Cardiac fibroblast (primary cell): ENCODE measurements at places on chromosomes 7 and 10.
A peak's percentile ranks its signal among the peaks of the same experiment; 100 is the strongest.

GRCh38 chr7:54812756-54813322 lies 53.8 kb upstream of the SEC61G start:
- DNase-seq: no peak

- DNase-seq: no peak
These were observed 20.7 kb downstream of the ABI1 start for GRCh38 chr10:26839966-26840627.

DNA sequence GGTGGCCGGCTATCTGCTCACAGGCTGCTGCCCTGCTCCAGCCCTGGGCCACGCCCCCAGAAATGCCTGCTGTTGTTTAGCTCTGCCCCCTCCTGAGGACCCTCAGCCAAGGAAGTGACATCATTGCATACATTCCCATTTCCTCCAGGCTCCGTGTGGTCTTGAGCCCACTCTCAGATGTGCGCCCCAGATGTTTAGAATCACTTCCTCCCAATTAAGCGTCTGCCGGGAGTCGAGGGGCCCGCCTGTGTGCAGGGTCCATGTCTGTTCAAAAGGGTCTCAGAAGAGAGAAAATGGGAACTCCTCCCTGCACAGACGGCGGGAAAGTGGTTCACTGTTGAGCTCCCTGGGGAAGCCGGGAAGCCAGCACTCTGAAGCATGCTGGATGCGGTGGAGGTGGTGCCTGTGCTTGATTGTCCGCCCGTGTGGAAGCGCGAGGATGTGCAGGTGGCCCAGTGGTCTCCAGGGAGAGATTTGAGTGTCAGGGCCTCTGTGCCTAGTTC lies 116.9 kb upstream of the PPIF start:
- DNase-seq: no peak

DNA sequence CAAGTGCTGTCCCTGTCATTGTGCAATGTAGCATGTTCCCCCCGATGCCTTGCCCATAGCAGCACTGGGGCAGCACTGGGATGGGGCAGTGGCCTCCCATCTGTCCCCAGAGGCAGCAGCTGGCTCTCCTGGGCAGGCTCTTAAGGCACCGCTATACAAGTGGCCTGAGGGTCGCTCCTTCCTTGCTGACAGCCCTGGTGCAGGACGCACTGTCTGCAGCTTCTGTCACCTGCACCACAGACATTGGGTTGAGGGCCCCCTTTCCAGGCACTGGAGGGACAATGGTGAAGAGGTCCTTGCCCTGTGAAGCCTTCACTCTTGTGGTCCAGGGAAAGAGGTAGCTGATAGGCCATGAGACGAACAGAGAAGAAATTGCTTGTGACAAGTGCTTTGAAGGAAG lies 10.6 kb downstream of the CPSF4 start:
- no peak for DNase-seq

DNA sequence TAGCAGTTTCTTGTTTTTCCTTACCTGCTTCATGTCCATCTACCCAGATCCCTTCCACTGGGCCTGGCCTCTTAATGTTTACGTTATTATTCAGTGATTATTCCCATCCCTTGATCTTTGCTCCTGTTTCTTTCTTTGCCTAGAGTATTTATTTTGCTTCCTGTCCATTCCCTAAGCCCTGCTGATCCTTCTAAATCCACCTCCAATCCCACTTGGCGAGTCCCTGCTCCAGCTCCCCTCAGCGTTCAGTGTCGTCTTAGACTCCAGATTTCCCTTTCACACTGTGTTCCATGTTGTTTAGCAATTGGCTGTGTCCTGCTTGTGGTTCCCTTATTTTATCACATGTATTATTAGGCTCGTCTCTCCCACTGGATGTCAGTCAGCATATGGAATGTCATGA lies 7.3 kb downstream of the PPP2R2D start:
- no peak for DNase-seq

GRCh38 chr10:20006169-20006870 lies 190.1 kb downstream of the PLXDC2 start:
- peak; percentile 45 for DNase-seq

DNA sequence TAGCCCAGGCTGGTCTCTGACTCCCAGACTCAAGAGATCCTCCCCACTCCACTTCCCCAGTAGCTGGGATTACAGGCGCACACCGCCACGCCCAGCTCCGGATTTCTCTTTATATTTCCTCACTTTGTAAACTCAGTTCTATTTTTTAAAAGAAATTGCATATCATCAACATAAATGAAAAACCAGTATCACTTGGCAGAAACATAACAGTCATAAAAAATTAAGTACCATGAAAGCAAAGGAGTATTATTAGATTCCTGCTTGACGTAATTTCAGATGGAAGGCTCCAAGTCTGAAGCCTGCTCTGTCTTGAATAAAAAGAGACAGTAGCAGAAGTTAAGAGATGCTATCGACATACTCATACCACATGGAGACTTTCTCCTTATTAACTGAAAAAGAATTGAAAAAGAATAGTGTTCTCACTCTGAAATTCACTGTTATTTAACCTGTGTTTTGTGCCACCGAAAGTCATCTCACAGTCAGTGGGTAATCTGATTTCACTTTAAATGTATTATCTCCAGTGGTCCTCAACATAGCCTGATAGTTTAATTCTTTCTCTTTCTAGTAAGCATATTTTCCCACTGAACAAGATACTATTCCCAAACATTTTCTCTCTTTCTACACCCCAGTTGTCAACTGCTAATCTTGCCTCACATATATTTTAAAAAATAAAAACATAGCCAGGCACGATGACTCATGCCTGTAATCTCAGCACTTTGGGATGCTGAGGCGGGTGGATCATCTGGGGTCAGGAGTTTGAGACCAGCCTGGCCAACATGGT lies 40.3 kb upstream of the ADRB1 start:
- no peak for DNase-seq

DNA sequence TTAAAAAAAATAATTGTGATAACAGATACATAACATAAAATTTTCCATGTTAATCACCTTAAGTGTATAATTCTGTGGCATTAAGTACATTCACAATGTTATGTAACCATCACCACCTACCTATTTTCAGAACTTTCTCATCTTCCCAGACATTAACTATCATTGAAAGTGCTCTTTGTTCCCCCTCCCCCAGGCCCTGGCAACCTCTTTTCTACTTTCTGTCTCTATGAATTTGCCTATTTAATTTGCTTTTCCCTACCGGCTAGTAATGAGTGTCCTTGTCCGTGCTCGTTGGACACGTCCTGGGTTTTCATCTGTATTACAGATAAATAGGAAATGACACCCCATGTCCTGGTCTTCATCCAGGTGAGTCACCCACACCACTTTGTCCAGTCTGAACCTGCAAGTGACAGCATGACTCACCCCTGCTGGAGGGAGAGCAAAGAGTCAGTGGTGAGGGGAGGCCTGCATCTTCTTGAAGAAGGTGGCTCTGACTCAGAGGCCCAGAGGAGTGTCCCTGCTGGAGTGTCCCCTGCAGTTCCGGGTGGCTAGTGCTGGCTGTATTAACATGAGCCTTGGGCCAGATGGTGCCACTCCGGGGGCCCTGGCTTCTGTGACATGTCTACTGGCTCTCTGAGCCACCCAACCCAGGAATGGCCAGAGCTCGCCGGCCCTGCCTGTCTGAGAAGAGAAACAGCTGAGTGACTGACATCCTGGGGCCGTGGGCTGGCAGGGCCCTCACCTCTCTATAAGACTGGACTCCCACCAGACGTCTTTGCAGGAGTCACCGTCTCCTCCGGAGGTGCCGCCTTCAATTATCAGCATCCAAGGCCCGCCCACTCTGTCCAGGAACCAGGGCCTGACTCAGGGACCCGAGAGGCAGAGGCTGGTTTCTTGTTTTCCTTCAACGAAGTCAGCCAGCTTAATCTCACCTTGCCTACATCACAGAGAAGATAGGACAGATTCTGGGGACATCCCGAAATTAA lies 503.2 kb upstream of the MKI67 start:
- peak; percentile 20 for DNase-seq

GRCh38 chr7:132996581-132997242 lies 85.2 kb downstream of the CHCHD3 start:
- DNase-seq: no peak

- no peak for DNase-seq
These were observed 85.5 kb downstream of the ADCY1 start for GRCh38 chr7:45659496-45660139.

DNA sequence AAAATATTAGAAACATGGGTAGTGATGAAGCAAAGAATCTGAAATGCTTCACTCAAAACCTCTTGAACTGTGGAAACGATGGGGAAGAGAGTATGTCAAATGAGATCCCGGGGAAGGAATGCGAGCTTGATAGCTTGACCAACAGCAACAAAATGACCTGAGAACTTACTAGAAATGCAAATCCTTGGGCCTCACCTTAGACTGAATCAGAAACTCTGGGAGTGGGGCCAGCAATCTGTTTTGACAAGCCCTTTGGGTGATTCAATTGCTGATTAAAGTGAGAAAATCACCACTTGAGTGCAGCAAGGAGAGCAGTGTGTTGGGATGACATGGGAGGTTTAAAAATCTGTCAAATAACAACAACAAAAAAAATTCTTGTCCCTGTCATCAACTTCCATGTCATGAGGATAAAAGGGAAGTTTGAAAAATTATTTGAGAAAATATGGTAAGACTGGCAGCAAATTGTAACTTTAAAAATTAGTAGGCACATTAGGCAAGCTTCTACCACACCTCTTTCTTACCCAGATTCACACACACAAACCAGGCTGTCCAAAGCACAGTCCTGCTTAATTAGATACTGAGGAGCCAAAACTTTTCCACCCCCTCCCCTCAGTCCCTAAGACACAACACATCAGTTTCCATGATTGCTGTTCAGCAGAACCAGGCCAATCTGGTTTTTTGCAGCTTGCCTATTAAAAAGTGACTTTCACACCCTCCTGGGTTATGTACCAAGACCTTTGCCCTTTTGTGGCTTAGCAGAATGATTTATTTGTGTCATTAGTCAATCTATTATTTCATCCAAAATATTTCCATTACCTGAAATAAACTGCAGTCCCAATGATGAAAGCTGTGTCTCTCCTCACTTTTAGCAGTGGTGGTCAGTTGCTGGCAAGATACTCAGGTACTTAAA lies 15.6 kb downstream of the CALCR start:
- no peak for DNase-seq

- DNase-seq: no peak
These were observed 110.7 kb downstream of the VIPR2 start for GRCh38 chr7:159033956-159034355.

GRCh38 chr7:121078701-121079227 lies 90.3 kb downstream of the CPED1 start:
- DNase-seq: no peak

- DNase-seq: peak; percentile 65
These were observed 17.1 kb downstream of the ENTPD7 start for GRCh38 chr10:99676426-99676825.

GRCh38 chr7:3649678-3650440 lies 348.8 kb downstream of the SDK1 start:
- DNase-seq: peak; percentile 32

GRCh38 chr7:89500084-89500483 lies 654.2 kb upstream of the STEAP1 start:
- DNase-seq: no peak

DNA sequence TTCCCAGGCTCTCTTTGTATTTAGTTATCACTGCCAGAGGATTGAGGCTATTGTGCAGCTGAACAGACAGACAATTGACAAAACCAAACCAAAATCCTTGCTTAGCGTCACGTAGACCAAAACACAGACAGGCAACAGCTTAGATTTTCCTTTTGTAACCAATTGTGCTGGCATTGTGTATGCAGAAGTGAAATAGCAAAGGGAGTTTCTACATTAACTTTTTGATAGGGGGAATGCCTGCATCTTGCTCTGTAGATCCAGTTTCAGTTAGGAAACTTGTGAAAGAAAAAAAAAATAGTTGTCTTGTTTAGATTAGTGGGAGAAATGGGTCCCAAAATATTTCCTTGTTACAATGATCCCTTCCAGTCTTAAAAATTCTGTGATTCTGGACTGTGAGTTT lies 333.8 kb downstream of the BBS9 start:
- no peak for DNase-seq

DNA sequence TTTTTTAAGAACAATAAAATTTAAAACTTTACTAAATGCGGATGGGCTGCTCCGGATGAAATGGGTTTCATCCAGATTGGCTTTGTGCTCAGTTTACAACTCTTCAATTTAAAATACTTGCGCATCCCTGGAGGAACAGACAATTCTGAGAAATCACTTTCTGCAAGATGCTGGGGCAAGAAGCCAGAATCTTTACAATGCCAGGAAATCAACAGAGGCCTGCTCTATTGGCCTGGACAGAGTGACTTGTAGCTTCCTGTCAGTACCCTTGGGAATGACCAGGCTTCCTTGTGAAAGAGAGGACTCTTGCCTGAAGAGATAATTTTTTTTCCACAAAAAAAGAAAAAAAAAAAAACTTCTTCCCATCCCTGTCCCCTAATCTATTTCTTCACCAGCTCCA lies 3.9 kb upstream of the FAM13C start:
- peak; percentile 82 for DNase-seq

DNA sequence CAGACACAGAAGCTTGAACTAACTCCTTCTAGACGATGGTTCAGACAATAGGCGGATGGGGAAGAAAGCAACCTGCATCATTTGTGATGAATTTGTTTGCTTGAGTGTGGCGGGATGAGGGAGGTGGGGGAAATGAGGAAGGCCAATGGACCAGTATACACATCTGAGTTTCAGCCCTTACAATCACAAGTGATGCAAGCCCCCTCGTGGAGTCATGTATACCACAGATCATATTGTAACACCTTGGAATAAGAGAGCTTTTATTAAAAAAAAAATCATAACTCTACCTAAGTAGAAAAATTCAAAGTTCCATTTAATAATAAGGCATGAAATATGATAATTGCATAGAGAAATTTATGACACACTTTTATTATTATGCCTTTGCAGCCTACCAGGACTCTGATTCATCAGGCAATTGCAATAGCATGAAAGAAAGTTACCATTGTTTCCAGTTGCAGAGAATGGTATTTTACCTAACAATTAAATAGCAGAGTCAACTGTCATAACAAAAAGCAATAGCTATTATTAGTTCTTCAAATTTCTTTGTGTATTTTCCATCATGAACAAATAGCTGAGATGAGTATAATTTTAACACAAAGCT lies 230.2 kb upstream of the AKR1E2 start:
- no peak for DNase-seq

DNA sequence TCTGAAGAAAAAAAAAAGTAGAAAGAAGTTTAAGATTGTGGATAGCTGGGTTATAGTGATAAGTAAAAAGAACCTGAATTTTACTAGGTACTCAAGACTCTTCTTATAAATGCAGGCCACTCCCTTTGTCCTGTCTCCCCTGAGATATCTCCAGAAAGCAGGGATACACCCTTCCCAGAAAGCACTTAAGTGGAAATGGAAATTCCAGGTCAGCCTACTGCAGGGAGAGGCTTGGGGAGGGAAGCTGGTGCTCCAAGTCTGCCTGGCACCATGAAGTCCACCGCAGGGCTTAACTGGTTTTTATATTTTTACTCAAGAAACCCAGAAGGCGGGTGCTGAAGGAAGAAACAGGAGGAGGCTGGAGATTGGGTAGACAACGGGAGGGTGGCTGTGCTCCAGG lies 162.3 kb downstream of the INHBA start:
- DNase-seq: no peak
